ENCODE measurements at places on chromosomes 1 and 21. TPM values are rescaled to one million over a fixed set of nuclear protein-coding genes. Genes with fewer than 3 reads are reported as not detected.
A peak's percentile ranks its signal among the peaks of the same experiment; 100 is the strongest.

The TBX15 gene
- 4.5 TPM for total RNA-seq

The EXO1 gene
- total RNA-seq = 0.24 TPM

The MRPL9 gene
- 39.1 TPM for total RNA-seq

The UMODL1 gene
- not detected for total RNA-seq

The HAO2 gene
- total RNA-seq = not detected

The TRIM58 gene
- 0.32 TPM for total RNA-seq

The HEYL gene
- 40.0 TPM for total RNA-seq

The HSD3B2 gene
- not detected for total RNA-seq

The SLC22A15 gene
- 8.3 TPM for total RNA-seq

The FCER1A gene
- total RNA-seq = 0.34 TPM

The F13B gene
- not detected for total RNA-seq

The KCND3 gene
- 25.4 TPM for total RNA-seq

The CSF3R gene
- 10.0 TPM for total RNA-seq

The PCSK9 gene
- not detected for total RNA-seq

The GMEB1 gene
- total RNA-seq = 6.1 TPM

The AMY2A gene
- not detected for total RNA-seq

The TMPRSS15 gene
- total RNA-seq = not detected

The NCF2 gene
- 16.0 TPM for total RNA-seq

The ZNF593OS gene
- not detected for total RNA-seq

The CFAP74 gene
- total RNA-seq = not detected

The FBLIM1 gene
- 82.8 TPM for total RNA-seq

The ADAM30 gene
- not detected for total RNA-seq

The NUP210L gene
- 0.74 TPM for total RNA-seq

The PDC gene
- not detected for total RNA-seq

The NRAS gene
- 9.6 TPM for total RNA-seq

GRCh38 chr1:172761581-172762486 is 102.9 kb downstream of the FASLG start:
- DNase-seq = no peak

DNA sequence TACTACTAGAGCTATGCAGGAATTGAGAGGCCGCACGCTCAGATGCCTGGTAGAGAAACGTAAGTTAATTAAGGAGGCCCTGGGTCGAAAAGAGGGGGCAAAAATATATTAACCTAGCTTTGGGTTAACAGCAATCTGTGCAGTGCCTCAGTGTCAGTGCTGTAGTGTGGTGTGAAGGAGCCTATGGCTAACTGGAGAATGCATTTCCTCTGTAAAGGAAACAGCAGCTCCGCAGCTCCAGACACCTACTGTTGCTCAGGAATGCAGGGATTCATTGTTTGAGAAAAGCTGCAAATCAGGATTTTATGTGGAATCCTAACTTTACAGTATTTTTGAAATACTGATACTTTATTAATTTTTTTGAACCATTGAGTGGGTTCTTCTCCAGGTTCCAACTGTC is 18.4 kb downstream of the VANGL1 start:
- no peak for DNase-seq

- no peak for DNase-seq
Measured at GRCh38 chr1:163824490-163824889, 502.7 kb downstream of the NUF2 start.

DNA sequence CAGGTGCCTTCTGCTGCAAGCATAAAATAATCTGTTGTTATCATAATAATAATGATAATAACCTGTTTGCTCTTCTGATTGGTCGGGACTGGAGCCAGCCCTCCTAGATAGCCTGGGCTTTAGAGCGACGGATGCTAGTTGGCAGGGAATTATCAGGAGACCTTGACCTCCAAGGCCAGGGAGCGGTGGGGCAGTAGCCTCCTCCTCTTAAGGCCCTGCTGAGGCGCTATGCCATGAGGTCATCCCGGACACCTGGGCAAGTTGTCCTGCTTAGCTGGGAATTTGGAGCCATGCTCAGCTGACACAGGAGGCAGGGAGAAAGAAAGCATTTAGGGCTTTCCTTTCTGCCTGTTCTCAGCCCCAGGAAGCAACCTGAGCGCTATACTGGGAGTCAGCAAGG is 15.6 kb downstream of the C1orf115 start:
- DNase-seq = no peak

GRCh38 chr1:58652651-58653184 is 47.1 kb downstream of the MYSM1 start:
- peak; percentile 45 for DNase-seq

GRCh38 chr1:185603158-185603557 is 131.0 kb upstream of the HMCN1 start:
- no peak for DNase-seq

- DNase-seq = peak; percentile 63
Measured at GRCh38 chr1:244833734-244834542, 1.5 kb upstream of the COX20 start.

- no peak for DNase-seq
Measured at GRCh38 chr21:46219591-46220239, 8.9 kb downstream of the LSS start.

DNA sequence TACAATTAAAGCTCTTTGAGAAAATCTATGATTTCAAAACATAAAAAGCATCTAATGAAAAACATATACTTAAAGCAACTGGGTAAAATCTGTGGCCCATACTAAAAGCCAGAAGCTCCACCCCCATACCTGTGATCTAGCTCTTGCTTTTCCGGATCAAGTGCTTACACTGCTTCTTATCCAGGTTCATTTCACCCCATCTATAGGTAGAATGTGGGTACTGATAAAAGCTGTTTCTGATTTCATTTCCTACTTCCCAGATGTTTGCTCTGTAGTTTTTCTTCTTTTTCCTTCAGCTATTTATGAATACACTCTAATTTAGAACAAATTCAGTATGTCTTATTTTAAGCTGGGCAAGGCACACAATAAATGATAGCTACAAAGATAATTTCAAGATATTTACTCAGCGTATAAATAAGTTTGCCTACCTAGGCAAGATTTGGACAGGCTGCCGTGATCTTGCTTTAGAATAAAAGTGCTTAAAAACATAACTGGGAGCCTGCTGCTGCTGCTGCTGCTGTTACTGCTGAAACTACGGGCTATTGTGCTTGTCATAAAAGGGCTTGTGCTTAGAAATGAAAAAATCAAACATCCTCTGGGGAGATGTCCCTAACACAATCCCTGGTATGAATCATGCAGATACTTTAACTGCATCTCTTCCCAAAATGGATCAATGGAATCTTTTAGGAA is 2.1 kb downstream of the SIPA1L2 start:
- DNase-seq = no peak

DNA sequence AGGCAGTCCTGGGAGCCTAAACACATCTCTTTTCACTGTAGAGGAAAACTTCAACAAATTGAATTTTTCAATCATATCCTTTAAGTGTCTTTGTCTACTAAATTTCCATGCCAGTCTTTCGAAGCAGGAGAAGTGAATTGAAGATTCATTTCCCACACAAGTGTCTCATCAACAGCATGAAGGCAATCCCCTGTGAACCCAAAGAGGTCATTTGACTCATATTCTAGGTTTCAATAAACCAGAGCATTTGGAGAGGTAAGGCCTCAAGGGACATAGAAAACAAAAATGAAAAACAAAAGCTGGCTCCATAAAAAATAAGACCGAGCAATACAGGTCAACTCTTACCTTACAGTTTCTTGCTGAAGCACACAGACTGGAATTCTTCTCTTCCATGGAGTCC is 94.1 kb upstream of the ATP1B1 start:
- no peak for DNase-seq

DNA sequence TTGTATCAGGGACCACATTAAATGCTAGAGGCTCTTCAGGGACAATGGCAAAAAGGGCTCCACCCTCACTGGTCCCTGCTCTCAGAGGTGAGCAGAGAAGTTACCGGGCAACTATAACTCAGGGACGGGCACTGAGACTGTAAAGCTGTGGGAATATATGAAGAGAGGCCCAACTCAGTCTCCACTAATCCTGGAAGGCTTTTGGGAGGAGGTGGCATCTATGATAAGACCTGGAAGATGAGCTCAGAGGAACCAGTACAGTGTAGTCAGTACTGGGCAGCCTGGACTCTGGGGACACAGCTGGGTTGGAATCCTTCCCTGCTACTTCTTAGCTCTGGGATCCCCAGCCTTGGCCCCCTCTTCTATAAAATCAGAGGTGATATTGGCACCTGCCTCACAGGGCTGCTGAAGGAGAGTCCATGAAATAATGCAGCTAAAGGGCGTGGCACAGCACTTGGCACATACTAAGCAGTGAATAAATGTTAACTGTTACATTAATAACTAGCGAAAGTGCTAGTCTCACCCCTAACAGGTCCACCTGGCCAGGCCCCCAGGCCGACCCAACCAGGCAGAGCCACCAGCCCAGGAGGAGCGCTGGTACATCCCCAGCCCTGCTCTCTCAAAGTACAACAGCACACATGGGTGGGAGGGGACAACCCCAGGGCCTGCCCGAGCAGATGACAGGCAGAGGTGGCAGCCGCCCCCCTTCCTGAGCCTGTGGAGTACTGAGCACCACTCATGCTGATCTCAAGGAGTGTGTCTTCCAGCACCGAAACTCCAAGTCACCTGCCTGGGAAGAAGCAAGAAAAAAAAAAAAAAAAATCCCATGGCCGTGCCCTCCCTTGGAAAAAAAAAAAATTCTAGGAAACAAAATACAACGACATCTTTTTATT is 62.7 kb downstream of the CASZ1 start:
- DNase-seq = no peak

- DNase-seq = no peak
Measured at GRCh38 chr1:94986783-94987182, 59.9 kb upstream of the CNN3 start.

- no peak for DNase-seq
Measured at GRCh38 chr1:2469103-2469940, 6.8 kb upstream of the PLCH2 start.

DNA sequence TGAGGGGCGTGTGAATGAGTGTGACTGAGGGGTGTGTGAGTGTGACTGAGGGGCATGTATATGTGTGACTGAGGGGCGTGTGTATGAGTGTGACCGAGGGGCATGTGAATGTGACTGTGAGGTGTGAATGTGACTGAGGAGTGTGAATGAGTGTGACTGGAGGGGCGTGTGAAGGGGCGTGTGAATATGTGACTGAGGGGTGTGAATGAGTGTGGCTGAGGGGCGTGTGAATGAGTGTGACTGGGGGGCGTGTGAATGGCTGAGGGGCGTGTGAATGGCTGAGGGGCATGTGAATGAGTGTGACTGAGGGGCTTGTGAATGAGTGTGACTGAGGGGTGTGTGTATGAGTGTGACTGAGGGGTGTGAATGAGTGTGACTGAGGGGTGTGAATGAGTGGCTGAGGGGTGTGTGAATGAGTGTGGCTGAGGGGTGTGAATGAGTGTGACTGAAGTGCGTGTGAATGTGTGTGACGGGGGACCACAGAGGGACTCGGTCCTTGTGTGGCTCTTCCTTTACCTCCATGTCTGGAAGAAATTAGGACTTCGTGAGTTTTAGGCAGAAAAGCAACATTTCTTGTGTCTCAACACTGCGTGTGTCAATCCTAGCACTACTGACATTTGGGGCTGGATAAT is 105.8 kb downstream of the GLIS1 start:
- no peak for DNase-seq

DNA sequence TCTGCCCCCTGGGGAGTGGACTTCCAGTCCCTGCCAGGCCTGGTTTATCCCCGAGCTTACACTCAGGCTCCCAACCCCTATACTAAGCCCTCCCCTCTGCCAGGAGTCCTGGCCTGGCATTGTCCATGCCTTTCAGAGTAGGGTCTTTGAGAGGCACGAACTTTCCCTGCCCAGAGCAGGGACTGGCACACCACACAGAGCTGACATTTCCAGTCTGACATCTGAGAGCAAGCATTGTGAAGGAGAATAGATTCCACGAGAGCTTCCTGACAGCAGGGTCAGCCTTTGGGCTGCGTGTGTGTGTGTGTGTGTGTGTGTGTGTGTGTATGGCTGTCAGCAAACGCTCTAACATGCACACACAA is 59.5 kb upstream of the LAPTM5 start:
- DNase-seq = no peak

DNA sequence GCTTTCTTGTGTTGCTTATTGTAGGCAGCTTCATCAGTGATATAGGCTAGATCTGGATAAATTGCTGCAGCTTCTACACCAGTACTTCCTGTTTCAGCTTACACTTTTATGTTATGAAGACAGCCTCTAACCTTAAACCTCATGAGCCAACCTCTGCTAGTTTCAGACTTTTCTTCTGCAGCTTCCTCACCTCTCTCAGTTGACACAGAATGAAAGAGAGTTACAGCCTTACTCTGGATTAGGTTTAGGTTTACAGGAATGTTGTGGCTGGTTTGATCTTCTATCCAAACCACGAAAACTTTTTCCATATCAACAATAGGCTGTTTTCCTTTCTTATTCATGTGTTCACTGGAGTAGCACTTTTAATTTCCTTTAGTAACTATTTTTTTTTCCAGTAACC is 76.9 kb upstream of the RNPC3 start:
- no peak for DNase-seq

DNA sequence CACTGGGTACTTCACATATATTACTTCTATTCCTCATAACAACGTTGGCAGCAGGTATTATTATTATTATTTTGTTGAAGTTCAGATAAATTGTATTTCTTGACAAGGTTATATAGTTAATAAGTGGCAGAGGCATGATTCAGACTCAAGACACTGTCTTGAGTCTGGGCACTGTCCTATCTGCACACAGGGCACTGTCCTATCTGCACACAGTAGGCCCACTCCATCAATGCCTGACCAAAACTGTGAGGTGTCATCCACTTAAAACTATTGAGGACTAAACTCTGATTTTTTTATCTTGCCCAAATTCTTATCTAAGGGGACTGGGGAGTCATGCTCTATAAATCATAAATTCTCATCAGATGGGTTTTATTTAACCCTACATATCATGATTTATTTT is 23.8 kb upstream of the IER5 start:
- no peak for DNase-seq

Data from left cardiac atrium (tissue), 4 donors.